ENCODE measurements at places on chromosomes 12 and 14.

DNA sequence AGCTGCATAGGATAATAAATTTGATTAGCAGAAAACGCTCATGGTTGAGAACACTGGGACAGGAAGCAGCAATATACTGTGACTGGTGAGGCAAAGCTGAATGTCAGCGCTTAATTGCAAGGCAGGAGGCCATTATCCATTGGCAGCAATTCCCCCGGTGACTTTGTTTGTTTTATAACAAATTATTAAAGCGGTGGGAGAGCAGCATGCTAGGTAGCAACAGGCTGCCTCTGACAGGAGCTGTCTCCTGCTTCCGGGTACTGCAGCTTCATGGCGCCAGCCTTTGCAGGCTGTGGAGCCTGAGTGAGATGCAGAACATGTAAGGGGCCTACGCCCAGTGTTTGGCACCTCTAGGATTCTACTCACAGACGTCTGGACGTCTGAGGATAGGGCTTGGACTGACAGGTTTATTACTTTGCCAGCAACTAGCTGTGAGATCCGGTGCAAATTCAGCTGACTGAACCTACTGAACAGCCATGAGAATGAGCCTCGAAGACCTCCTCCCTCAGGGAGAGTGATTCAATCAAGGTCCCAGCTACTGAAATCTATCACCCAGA, 82.1 kb upstream of the SSTR1 start:
- DNase-seq, result no peak

DNA sequence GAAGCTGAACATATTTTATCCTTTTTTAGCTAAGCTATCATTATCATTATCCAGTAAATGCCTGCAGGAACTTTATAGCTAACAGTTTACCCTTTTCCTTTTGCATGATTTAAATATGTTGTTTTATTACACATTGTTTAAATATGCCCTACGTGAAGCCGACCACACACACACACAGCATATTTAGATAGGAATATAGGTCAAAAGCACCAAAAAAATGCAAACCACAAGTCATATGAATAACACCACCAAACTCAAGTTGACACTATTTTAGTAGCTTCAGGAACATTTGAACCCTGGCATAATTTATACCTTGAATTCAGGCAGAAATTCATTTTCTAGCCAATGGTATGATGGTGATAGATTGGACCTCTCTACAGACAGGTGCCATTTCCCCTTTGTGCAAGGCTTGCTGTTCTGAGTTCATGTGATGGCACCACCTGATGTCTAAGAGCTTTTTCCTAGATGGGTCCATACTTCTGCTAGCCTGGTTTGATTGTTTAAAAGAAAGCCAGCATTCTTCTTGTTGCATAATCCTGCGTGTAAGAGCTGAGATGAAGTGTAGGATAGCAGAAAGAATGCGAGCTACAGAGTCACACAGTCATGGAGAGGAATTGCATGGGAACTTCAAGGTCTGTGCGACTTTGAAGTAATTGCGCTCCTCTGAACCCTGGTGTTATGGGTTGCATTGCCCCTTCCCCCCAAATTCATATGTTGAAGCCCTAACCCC, 454.8 kb upstream of the SOX5 start:
- DNase-seq, result no peak

DNA sequence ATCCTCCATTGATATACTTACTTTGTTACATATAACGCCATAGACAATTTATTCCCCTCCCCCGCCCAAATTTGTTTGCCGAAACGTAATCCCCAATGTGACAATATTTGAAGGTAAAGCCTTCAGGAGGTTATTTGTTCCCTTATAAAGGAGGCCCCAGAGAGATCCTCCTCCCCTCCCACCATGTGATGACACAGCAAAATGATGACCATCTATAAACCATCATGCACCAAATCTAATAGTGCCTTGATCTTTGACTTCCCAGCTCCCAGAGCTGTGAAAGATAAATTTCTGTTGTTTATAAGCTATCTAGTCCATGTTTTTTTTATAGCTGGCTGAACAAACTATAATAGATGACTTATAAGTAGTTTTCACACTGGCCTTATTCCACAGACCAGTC, 122.2 kb downstream of the PTPRO start:
- no peak for DNase-seq

- peak; percentile 88 for DNase-seq
Measured at GRCh38 chr12:77324763-77325468, 259.5 kb upstream of the E2F7 start.

Data from glutamatergic neuron (in vitro differentiated cells).